IMR-90 (cell line): ENCODE measurements at places on chromosomes 3 and 15. TPM values are rescaled to one million over a fixed set of nuclear protein-coding genes. Genes with fewer than 3 reads are reported as not detected.

DNA sequence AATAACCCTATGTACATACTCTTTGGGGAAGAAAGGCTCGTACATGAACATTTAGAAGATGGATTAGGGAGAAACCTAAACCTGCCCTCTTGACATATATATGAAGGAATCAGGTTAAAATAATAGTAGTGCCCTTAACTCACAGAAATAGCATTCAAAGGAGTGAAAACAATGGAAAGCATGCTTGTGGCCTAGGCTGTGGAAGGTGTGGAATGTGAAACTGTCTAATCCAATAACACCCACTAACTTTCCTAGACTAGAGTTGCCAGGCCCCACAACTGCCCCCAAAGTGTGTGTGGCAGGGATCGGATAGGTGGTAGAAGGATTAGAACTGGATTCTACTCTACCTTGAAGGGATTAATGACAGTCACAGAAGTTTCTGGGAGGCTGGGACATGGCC lies 317.4 kb upstream of the LRRFIP2 start:
- no peak for DNase-seq

GRCh38 chr3:11582191-11582968 lies 61.3 kb downstream of the VGLL4 start:
- peak; percentile 89 for DNase-seq

DNA sequence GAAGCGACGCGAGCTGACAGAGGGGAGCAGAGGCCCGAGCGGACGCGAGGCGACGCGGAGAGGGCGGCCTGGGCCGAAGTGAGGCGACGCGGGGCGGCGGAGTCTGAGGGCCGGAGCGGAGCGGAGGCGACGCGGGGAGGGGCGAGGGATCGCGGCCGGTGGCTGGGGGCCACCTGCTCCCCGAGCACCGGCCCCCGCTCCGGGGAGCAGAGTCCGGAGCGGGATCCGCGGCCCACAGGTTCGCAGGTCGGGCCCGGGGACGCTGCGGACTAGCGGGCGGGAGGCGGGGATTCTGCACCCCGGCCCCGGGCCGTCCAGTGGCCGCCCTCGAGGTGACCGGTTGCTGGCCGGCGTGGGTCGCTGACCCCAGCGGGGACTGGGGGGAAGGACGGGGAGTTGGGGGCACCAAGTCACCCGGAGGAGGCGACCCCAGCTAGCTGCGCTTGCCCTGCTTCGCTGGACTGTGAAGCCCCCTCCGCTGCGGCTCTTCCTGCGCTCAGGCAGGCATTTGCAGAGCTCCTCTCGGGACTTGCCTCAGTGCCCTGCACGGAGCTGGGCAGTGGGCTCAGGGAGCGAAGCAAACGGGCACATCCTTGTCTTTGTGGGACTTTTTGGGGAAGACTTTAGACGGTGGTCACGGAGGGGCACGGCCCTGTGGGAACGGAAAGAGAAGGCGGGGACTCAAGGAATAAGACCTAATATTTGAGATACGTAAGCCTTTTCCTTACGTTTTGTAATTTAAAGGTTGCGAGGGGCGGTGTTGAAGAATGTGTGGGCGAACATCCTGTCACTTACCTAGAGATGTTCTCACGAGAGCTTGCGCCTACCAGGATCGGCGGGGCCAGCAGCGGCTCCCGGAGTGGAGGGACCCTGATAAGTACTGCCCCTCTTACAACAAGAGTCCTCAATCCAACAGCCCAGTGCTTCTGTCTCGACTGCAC lies 566 bp downstream of the HMCES start:
- DNase-seq = peak; percentile 67

Gene GOLGA6D
- not detected in 2 replicates for total RNA-seq
